Fibroblast of the aortic adventitia (primary cell): ENCODE measurements at places on chromosomes 7 and 10.

DNA sequence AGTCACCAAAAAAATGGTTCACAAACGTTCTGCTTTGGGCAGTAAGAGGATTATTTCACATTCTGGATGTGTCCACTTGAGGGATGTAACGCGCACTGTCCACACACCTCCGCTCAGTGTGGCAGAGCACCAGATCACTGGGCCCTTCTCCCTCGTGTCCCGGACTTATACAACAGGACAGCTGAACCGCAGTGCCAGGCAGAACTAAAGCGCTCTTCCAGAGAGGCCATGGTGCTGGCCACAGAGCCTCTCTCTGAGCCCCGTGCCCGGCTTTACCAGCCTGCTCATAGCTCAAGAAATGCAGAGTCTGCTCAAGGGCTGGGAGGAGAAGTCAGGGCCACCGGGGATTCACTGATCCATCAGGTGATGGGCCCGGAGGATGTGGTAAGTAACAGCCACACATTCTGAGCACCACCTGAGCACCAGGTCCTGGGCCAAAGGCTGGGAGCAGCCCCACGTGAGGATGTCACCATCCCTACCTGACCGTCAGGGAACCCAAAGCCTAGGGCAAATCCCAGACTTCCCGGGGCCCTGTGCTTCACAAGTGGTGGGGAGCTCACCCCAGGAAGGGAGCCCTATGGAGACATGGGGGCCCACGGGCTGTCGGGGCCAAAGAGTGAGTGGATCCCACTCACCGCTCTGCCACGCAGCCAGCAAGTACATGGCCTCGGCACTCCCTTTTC is 74.9 kb downstream of the FAM53B start:
- no peak for DNase-seq

GRCh38 chr10:125023255-125023654 is 81.3 kb downstream of the ZRANB1 start:
- DNase-seq: no peak

GRCh38 chr7:89023877-89024276 is 228.3 kb upstream of the TEX47 start:
- no peak for DNase-seq

GRCh38 chr10:79555354-79556309 is 4.6 kb downstream of the SFTPA2 start:
- no peak for DNase-seq
